Right lobe of liver (tissue), 6 donors: ENCODE measurements at places on chromosomes 5 and 9.

DNA sequence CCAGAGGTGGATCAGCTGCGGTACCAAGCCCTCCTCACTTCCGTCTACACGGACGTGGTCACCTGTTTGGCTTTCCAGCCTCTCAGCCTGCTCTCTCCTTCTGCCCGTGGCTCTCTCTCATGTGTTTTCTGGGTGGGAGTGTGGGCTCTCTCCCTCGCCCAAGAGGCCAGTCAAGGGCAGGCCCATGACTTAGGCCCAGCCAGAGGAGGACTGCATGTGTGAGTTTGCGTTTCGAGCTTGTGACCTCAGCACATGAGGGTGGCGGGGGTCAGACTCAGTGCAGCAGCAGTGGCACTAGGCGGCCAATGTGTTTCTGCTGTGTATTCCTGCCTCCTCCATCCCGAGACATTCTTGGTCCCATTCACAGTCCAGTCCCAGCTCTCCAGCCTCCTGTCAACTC, 82.5 kb upstream of the SMIM23 start:
- no peak for DNase-seq

DNA sequence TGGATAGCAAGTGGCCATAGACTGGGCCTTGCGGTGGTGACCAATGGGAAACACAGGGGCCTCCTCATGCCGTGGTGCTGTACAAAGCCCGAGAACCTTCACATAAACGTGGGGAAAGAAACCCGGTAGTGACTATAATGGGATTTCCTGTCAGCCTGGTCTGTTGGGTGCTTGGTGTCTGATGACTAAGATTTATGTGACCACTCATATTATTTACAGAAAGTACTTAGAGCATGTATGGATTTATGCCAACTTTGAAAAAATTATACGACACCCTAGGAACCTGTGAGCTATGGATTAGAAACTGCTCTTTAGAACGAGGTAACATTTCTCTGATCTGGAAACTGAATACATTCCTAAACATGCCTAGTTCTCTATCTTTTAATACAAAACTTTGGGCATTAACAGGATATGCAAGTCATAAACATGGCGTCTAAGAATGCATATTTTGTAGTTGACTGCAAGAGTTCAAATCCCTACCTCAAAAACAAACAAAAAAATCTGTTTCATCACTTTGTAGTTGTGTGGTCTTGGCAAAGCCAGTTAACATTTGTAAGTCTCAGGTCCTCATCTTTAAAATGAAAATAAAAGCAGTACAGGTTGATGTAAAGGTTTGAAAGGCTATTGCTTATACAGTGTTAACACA, 85.4 kb downstream of the TMEM167A start:
- no peak for DNase-seq

GRCh38 chr9:132008184-132008803, 71.4 kb downstream of the MED27 start:
- no peak for DNase-seq

DNA sequence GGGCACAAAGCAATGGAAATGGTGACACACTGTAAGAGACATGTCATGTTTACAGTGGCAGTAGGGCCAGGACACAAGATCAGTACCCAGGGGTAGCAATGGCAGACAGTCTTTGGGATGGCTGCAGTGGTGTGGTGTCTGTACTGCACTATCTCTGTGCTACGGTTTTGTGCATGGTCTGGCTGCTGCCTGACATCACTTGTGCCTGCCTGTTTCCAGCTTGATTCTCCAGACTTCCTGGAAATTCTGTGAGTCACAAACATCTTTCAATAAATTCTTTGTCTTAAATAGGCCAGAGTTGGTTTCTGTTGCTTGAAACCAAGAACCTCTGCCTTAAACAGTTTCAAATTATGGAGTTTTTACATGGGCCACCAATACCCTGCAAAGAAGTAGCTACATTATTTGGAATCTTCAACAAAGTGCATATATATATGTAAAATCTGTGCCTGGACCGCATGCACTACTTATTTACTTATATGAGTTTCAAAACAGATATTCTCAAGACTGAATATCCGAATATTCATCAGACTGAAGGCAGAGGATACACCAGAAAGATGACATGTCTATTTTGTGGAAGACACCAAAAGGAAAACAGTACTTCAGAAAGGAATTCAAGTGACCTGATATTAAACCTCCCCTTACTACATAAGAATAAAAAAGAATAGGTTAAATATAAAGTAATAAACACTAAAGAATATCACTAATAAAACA, 188.1 kb downstream of the RFX3 start:
- DNase-seq = no peak

- DNase-seq = no peak
These were observed 161.1 kb upstream of the CDH12 start for GRCh38 chr5:23014266-23014665.

DNA sequence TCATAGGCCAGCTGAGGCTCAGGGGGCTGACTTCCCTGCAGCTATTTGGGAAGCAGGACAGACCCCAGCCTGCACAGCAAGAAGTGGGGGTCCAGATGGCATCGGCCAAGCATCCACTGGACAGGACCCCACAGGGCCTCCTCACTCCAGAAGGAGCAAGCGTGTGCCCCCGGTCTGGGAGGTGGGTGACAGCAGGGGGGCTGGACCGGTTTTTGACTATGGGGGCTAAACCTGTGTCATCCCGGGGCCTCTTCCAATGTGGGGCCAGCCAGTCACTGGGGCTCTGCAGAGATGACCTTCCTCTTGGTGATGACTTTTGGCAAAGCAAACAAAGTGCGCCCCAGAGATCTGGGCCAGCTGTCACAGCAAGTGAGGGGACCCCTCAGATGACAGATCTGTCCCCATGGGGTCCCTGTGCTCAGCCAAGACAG, 163.9 kb downstream of the OLFM1 start:
- DNase-seq = peak; percentile 14

GRCh38 chr5:52690236-52690768, 97.4 kb upstream of the ITGA1 start:
- DNase-seq = no peak

DNA sequence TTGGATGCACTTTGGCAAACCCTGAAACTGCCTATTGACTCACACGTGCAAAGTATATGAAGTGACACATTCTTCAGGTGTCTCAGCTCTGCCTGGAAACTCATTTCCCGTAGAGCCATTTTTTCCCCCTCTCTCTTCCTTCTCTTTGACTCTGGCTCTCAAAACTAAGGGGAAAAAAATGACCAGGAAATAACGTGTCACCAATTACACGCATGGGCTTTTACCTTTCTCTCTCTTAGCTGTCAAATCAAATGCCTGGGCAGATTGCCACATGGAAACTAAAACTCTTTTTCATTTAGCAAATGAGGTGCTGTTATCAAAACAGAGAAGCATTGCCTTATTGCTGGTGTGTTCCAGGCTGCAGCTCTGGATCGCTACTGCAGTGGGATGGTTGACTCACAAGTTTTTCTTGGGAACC, 18.3 kb upstream of the IFNK start:
- DNase-seq = no peak

GRCh38 chr5:45826055-45826454, 129.9 kb upstream of the HCN1 start:
- no peak for DNase-seq
